ENCODE measurements at places on chromosomes 16 and 17. TPM values are rescaled to one million over a fixed set of nuclear protein-coding genes. Genes with fewer than 3 reads are reported as not detected.

DNA sequence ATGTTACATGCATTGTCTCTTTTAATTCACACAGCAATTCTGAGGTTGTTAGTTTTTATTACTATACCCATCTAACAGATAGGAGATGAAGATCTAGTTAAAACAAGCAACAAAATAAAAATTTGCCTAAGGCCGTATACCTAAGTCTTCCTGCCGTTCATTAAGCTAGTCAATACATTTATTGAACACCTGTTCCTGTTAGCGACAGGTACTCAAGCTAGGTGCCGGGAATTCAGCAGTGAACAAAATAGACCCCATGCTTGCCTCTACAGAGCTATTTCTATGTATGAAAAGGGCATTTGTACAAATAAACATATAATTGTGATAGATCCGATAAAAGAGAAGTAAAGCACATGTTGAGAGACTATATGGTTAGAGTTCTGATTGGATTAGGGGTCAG lies 3.4 kb upstream of the VPS53 start:
- no peak for DNase-seq

GRCh38 chr16:67943256-67943618 lies 683 bp downstream of the LCAT start:
- no peak for DNase-seq

DNA sequence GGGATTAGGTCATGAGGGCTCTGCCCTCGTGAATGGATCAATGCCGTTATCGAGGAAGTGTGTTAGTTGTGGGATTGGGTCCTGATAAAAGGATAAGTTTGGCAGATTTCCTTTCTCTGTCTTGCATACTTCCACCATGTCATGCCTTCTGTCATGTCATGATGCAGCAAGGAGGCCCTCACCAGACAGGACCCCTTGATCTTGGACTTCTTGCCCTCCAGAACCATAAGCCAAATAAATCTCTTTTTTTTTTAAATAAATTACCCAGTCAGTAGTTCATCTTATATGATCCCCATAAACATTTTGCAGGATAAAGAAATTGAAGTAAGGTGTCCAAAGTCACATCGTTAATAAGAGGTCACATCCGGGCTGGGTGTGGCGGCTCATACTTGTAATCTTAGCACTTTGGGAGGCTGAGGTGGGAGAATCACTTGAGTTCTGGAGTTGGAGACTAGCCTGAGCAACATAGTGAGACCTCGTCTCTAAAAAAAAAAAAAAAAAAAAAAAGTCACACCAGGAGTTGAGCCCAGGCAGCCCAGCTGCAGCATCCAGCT lies 25.2 kb downstream of the HEXIM2 start:
- no peak for DNase-seq

DNA sequence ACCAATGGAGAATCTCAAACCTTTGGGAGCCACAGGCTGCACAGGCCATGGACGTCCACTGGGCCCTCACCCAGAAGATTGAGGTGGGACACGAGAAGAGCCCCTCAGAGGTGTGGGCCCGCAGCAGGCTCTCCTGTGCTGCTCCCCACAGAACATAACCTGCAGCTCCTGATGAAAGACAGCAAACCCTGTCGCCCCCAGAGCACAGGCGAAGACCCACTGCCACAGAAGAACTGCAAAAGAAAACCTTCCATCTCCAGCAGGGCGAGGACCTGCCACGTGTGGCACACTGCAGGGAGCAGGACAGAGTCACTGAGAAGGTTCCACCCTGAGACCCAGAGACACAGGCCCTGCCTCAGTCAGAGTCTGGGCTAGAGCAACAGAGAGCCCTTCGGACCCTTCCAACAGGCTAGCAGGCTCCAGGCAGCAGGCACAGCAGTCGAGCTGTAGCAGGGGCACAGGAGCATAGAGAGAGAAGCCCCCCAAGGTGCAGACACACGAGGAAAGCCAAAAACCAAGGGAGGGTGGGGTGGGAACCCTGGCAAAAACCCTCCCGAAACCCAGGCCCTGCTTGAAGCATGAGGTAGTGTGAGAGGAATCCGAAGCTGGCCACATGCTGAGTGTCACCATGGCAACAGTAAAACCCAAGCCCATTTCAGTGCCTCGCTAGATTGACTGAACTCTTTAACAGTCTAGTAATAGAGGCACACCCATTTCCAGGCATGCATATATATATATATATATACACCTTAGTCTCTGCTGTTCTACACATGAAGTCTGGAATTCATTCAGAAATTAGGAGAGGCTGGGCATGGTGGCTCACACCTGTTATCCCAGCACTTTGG lies 60.0 kb upstream of the CHMP6 start:
- no peak for DNase-seq

GRCh38 chr17:61337290-61337689 lies 62.4 kb upstream of the TBX2 start:
- no peak for DNase-seq

DNA sequence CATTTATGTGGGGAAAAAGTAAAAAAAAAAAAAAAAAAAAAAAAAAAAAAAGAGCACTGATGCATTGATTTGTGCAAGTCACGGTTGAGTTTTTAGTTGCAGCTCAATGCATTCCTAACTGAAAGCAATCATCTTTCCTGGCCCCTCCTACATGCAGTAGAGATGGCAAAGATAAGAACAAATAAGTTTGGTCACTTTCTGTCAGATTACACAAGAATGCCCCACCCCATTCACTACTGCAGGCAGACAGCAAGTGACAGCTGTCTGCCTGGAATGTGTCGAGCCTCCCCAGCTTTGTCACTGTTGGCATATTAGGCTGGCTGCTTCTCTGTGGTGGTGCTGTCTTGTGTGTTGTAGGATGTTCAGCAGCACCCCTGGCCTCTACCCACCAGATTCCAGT lies 243.5 kb downstream of the FOXL1 start:
- no peak for DNase-seq

DNA sequence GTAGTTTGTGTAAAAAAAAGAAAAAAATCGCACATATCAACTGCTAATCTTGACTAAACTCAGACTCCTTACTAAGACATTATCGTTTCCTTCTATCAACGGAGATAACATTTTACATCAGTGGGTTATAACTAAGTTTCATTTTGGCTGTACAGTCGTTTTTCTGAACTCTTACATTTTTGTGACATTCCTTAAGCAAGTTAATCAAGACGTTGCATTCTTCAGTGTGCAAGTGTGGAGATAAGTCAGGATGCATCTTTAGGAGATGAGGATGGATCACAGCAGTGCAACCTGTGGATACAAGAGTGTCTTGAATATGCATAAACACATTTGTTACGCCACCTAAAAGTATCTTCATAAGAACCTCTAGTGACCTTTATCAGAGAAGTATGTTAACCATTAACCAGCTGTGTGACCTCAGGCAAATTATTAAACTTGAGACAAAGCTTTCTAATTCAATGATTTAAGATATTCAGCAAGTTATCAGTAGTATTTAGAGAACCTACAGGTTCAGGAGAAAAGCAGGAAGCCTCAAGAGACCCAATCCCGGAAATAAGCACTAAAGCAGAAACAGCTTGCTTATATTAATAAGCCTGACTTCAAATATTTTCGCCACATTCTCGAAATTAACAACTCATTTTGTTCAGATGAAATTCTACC lies 9.4 kb downstream of the CMC2 start:
- no peak for DNase-seq

DNA sequence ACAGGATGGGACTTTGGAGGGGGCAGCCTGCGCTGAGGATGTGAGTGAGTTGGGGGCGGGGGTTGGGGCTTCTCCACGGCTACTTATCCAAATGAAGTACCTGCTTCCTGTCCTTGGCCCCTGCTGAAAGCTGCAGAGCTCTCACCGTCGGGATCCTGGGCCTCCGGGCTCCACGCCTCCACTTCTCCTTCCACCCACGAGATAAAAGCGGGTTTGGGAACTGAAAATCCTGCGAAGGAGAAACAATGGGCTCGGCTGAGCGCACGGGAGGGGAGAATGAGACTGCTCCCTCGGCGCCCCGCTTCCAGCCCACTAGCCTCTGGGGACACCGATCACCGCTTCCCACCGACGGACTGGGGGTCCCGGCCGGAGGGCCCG lies 486 bp downstream of the ZNF785 start:
- no peak for DNase-seq

DNA sequence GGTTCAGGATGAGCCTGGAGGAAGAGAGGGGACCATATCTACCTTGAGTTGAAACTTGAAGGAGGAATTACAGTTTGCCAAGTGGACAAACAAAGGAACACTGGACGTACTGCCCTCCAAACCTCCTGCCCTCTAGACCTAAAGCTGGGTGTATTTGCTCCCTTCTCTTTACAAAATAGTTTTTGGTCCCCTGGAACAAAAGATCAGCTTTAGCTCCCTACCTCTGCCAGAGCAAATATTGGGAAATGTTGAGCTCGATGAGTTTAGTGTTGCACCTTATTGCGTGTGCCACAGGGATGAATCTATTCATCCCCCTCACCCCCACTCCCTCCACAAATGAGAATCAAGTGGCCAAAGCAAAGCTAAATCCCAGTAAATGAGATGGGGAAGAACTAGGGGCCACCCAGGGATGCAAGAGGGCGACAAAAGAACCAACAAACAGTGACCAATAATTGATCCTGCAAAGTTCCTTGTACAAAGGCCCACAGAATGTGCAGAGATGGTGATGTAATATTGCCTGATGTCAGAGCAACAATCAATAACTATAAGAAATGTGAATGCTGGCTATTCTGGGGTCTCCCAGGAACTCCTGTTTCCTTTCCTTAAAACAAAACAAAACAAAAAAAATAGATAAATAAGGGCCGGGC lies 17.2 kb upstream of the TAT start:
- DNase-seq: no peak

DNA sequence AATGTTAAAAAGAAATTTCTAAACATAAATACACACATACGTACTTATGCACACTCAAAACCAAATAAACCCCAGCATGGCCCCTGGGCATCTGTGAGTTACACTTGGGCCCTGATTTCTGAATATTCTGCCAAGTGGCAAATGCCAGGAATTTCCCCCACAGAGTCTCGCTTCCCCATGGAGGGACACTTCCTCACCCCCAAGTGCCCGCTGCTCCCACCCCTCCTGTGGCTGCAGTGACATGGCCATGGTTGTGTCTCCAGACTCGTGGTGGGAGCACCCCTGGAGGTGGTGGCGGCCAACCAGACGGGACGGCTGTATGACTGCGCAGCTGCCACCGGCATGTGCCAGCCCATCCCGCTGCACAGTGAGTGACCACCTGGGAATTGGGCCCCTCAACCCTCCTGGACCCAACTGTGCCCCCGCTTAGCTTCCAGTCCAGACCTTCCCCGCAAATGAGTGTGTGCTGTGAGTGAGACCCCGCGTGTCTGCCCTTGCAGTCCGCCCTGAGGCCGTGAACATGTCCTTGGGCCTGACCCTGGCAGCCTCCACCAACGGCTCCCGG lies 4.0 kb downstream of the ITGAD start:
- DNase-seq: no peak

- no peak for DNase-seq
Observed at GRCh38 chr17:80000981-80001775, 34.5 kb downstream of the TBC1D16 start.

DNA sequence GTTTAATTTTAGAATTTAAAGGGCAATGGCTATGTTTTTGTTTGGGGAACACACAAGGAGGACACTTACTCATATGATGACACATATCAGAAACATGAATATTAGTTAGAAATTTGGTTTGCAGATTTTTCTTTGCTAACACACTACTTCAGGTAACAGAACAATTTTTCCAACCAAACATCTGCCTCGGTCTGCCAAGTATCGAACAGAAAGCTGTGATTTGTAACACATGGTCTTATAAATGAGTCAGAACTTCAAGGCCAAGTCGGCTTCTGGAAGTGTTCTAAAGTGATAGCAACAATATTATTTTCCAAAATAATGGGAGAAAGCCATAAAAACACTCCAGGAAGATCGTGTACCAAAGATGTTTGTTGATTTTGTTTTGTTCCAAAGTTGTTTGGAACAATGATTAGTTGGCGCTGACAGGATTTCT lies 75.9 kb upstream of the PMFBP1 start:
- no peak for DNase-seq

GRCh38 chr17:15143524-15143923 lies 121.6 kb downstream of the PMP22 start:
- no peak for DNase-seq

DNA sequence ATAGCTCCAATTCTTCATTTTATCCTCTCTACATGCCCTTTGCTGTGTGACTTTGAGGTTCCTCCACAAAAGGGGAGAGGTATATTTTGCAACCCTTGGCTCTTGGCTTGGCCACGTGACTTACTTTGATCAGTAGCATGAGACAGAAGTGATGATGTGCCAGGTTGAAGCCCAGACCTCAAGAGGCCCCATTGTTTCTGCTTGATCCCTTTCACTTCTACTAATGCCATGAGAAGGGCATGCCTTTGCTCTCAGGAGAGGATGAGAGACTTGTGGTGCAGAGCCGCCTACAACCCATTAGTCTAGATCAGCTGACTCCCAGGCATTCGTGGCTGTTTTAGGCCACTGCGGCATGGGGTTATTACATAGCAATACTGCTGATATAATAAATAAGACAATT lies 356.2 kb upstream of the SALL1 start:
- DNase-seq: no peak

- no peak for DNase-seq
Observed at GRCh38 chr16:71387045-71387871, 28.7 kb downstream of the CALB2 start.

- DNase-seq: no peak
Observed at GRCh38 chr16:2471016-2471652, at the start of gene NTN3. NTN3 (plus strand) TSS chr16:2471297; CDS start chr16:2471702, 405 bp downstream.

- DNase-seq: no peak
Observed at GRCh38 chr16:68385371-68385770, 62.9 kb downstream of the SMPD3 start.

- peak; percentile 70 for DNase-seq
Observed at GRCh38 chr16:49742428-49743202, 113.3 kb downstream of the ZNF423 start.

- no peak for DNase-seq
Observed at GRCh38 chr16:1089822-1090619, 6.0 kb downstream of the C1QTNF8 start.

DNA sequence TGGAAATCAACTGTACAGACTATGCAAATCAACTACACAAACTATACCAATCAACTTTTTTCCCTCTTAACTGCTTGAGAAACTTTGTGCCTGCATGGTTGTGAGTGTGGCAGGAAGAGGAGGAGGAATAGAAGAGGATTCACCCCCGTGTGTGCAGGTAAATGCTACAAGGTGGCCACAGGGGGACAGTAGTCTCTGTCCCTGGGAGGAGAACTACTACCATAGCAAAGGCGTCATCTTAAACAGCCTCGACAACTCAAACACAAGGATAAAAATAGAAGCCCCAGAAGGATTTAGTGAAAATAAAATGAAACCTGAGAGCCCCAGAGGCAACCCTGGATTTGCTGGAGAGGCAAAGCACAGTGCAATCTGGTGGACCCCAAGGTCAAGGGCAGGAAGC lies 199.5 kb upstream of the DYNLRB2 start:
- DNase-seq: no peak

The CD300E gene
- 0.09 TPM for polyA plus RNA-seq

The KRTAP2-1 gene
- not detected for polyA plus RNA-seq

The STAC2 gene
- 1.8 TPM for polyA plus RNA-seq

The FBXO39 gene
- not detected for polyA plus RNA-seq

The SLC35G6 gene
- polyA plus RNA-seq: not detected

The TEKT1 gene
- 0.34 TPM for polyA plus RNA-seq

The NPIPA3 gene
- 4.7 TPM for polyA plus RNA-seq

The DLG4 gene
- 36.6 TPM for polyA plus RNA-seq

The TBC1D3G gene
- not detected for polyA plus RNA-seq

The MFAP4 gene
- 872 TPM for polyA plus RNA-seq

The SLC5A10 gene
- polyA plus RNA-seq: 0.64 TPM
